ENCODE measurements at places on chromosomes 6 and 20.
A peak's percentile ranks its signal among the peaks of the same experiment; 100 is the strongest.

GRCh38 chr20:13771853-13772453 lies 12.8 kb downstream of the ESF1 start:
- DNase-seq = no peak

DNA sequence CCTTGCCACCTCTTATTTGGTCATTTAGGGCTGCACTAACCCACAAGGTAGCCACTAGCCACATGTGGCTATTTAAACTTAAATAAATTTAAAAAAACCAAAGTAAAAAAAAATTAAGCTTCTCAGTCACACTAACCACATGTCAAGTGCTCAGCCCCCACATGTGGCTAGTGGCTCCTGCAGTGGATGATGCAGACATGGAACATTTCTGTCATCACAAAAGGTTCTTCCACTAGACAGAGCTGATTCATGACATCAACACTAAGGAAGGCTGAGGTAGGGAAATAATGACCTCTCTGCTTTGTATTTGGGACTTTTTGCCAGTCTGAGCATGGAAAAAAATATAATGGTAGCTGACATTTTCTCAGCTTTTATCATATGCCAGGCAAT lies 173.0 kb upstream of the FERMT1 start:
- DNase-seq = no peak

DNA sequence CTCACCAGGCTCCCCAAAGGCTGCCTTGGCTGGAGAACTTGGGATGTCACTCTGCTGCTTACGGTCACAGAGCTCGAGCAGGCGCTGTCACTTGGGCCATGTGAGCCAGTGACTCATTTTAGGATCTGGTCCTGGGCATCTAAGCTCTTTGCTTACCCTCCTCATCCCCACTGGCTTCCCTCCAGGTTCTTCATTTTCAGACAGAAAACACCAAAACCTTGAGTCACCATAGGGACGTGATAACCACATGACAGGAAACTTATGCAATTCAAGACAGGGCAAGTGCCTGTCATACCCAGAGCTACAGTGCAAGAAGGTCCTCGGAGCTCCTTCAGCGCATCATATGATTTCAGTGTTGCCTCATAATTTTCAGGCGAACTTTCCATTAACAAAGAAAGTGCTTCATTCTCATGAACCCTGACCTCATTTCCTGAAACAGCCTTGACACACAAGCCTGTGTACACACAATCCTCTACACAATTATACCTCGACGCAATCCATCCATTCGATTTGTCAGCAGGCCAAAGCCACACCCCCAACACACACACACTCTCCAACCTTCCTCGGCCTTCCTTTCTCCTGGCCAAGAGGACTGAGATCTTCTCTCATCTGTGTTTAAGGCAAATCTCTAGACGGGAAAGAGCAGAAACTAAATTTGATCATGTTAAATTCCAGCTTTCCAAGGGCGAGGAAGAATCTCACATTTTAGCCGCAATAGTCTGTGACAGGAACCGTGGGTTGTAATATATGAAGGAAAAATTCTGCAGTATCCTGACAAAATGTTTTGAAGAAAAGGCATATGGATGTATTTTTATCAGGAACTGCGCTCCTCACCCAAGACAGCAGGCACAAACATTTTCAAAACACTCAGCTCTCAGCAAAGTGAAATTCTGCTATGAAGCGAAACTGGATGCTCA lies 25.3 kb downstream of the TBC1D7 start:
- peak; percentile 68 for DNase-seq

DNA sequence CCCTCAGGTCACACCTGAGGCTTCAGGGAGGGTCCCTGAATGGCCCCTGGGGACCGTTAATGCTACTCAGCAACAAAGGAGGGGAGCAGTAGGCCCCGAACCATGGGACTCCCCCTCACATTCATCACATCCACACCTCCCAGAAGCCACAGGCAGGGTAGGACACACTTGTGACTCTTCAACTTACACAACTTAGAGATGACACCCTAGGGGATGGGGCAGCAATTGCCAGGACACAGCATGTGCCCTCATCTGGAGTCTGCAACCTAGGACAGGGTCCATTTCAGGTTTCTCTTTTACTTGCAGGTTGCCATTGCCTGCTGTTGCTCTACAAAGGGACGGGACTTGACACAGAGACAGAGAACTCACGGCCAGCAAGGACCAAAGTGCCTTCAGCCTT lies 770 bp downstream of the ULBP3 start:
- no peak for DNase-seq

DNA sequence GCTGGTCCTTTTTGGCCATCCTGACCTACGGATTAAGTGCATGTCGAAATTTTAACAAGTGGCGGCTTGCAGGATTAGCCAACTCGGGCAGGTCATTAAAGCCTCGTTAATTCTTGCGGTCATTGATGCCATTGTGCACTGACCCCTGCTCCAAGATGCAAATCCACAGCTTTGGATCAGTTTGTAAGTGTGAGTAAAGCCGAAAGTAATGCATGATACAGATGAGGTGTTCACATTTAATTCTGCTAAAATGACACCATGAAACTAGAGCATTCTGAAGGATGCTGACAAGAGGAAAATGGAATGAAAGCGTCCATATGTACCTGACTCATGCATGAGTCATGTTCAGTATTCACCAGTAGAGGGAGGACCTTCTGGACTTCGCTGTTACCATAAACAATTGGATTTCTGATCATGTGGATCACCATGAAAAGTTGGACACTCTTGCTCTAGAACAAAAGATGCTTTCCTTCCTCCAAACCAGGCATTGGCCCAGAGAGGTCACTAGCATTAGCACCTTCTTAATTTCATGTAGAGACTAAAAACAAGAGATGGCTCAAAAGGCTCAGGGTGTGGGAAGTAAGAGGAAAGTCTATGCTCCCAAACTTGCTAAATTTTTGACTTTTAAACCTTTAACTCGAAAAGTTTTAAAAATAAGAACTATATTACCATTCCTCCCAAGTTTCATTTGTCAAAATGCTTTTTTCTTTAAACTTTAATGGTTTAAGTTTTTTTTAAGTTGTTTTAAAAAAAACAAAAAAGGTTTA lies 48.0 kb downstream of the MUC22 start:
- peak; percentile 46 for DNase-seq

DNA sequence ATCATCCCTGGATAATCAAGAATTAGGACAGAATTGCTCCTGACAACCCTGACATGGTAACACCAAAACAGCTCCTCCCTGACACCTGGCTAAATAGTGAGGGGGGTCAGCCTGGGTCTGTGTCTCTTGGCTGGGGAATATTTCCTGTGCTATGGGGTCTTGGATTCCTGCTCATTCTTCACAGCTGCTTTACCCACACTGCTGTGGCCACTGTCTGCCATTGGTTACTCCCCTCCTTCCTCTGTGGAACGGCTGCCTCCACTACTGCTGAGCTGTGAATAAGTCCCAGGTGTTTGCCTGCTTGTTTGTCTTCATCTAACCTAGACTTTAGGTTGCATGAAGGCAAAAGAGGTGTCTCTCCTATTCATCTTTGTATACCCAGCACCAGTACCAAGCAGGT lies 33.9 kb upstream of the TXLNB start:
- DNase-seq = no peak

DNA sequence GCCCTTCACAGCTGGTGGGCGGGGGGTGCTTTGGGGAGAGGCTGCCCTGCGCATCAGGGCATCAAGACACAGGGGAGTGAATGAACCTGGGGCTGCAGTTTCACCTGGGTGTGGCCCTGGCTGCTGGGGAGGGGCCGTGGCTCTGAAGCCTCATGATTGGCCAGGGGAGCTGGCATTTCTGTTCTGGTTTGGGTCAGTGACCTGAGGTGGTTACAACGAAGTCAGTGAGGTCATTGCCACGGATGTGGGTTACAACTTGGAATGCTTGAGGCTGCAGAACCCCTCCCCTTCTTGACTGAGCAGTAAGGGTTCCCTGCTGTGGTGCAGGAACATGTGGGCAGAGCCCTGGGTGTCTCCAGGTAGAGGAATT lies 3.0 kb downstream of the TCEA2 start:
- no peak for DNase-seq

DNA sequence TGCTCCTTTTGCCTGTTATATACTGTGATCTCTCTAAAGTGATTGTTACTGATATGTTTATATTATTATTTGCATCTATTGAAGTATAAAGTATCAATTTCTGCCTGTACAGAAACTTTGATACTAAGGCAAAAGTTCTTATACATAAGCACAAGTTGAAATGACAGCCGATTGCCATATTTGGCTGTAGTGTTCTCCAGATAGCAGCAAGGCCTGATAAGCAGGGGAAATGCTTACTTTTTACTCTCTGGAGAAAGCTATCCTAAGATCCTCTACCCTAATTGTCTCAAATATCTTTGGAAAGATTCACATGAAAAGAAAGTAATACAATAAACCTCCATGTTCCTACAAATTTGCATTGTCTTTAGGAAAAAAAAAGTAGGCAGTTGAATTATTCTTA lies 31.4 kb downstream of the SENP6 start:
- no peak for DNase-seq

DNA sequence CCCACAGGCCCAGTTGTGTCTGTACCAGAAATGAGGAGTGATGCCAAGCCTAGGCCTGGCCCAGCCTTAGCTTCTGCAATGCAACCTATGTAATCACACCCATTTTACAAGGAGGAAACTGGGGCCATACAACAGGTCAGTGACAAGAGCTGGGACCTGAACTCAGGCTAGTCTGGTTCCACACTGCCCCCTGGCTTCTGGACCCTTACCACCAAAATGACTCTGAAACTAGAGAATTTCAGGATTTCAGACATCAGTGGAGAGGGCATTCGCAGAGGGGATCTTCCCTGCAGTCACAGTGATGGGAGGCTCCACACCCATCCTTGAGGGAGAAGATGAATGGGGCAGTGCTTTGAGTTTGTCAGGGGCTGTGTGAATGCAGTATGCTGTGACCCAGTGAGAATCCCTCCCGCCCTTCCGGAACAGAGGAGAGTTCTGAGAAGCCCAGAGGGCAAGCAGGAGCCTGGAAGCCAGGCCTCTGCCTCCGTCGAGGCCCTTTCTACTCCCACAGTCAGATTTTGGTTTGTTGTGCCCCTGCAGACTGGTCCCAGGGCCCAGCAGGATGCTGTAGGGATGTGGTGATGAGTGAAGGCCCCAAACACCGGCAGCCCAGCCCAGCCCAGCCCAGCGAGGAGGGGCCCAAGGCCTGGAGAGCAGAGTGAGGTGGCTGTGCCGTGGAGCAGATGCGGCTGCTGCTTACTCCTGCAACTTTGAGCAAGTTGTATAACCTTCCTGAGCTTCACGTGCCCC lies 48.1 kb upstream of the MYL9 start:
- no peak for DNase-seq

DNA sequence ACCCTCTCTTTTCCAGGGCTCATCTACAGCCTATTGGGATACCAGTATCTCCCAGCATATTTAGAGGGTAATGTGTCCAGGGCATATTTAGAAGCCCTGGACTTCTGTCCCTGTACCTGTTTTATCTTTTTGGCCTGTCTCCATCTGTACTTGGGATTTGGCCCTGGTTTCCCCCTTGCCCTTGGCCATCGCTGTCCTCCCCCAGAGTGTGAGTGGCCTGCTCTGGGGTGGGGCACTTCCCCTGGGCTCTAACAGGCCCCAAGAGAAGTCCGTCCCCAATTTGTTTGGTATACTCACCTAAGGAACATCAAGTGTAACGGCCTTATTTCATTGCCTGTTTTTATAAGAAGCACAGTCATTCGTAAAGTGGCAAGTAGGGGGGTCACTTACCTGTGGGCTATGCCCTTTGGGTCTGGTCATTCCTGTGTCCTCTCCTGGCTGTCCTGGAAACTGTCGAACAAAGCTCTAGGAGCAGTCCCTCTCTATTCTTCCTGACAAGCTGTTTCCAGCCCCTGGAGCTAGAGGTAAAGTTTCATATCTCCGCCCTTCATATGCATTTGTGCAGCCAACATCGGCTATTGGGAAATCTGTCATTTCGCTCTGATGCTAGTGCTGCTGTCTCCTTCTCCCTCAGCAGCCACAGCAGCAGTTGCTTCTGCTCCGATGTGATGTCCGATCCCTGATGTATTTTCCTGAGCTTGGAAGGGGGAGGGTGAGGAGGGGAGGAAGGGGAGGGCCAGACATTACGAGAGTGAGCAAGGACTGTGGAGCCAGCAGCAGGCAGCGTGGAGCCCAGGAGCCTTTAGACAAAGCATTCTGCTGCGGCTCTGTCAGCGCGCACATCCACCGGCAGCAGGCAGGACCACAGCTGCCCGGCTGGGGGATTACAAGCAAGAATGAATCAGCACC lies 83.4 kb downstream of the TCP11 start:
- no peak for DNase-seq

GRCh38 chr6:124339610-124340334 lies 536.1 kb downstream of the NKAIN2 start:
- DNase-seq = no peak

Data from 8988T (cell line).